ENCODE measurements at places on chromosomes 2 and 18. TPM values are rescaled to one million over a fixed set of nuclear protein-coding genes. Genes with fewer than 3 reads are reported as not detected.

- no peak for DNase-seq
These were observed 10.0 kb upstream of the RHOB start for GRCh38 chr2:20436716-20437470.

GRCh38 chr2:196927376-196928225, 1.1 kb upstream of the PGAP1 start:
- peak; percentile 64 for DNase-seq

GRCh38 chr2:238325694-238326093, 5.4 kb downstream of the TRAF3IP1 start:
- DNase-seq = no peak

- DNase-seq = no peak
These were observed 75.5 kb upstream of the CABLES1 start for GRCh38 chr18:23059541-23060465.

DNA sequence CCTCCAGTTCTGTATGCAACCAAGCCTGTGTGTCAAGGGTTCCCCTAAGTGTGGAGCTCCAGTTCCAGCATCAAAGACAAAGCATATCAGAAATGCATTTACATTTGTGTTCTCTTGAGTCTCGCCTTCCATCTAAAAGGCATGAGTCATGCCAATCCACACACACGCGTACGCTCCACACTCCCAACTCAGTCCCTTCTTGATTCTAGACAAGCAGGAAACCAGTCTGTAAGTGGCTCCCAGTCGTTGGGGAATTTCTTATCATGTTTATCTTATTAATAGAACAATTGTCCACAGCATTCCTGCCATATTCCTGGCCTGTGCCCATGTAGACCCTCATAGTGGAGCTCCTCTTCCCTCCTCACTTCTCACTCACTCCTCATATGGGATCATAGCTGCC, 86.4 kb upstream of the SLC35G4 start:
- no peak for DNase-seq

DNA sequence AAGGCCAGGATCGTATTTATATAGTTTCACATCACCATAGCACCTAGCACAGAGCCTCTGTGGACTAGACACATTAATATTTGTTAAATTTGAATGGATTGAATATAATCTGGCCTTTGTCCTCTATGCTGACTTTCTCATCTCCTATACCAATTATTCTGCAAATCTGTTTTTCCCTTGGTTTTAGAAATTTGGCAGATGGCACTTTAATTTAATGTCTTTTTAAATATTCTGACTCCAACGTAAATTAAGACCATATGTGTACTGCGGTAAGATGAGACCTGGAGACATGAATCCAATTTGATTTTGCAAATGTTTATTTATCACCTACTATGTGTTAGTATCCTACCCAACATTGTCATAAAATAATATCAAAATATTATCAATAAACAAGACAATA, 1281.9 kb upstream of the PIK3C3 start:
- DNase-seq = no peak

Gene SPEG
- 4.6 TPM for total RNA-seq
